Hepatocyte (in vitro differentiated cells): ENCODE measurements at places on chromosomes 7 and 10. TPM values are rescaled to one million over a fixed set of nuclear protein-coding genes. Genes with fewer than 3 reads are reported as not detected.
A peak's percentile ranks its signal among the peaks of the same experiment; 100 is the strongest.

SAMD8 gene
- total RNA-seq: 26.8 and 29.2 TPM in 2 replicates

STX1A gene
- total RNA-seq: 22.8 and 23.7 TPM in 2 replicates

NRG3 gene
- 0.57 and 0.72 TPM in 2 replicates for total RNA-seq

PRKAR1B gene
- 16.6 and 23.4 TPM in 2 replicates for total RNA-seq

CFAP70 gene
- 1.8 and 3.9 TPM in 2 replicates for total RNA-seq

HMX3 gene
- not detected in 2 replicates for total RNA-seq

DNA sequence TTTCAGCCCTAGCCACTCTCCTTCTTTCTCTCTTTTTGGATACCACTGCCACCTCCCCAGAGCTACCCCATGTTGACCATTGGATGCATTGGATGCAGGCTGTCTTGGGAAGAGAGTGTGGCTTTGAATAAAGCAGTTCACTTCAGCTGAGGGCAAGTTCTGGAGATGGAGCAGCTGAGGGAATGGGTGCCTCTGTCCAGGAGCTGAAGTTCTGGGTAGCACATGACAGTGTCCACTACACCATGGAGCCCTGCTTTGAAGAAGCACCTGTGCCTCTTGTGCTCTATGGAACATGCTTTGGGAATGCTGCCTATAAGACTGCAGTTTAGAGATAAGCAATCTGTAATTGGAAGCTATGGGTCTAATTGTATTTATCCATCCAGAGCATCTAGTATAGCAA lies 1028.7 kb downstream of the TYW1 start:
- H3K36me3 ChIP-seq: no peaks in the 10 kb centered on the region
- H3K27ac ChIP-seq: no peak overlapping the region
- H3K27me3 ChIP-seq: no peaks in the 10 kb centered on the region
- no peak overlapping the region for H3K4me3 ChIP-seq
- no peak for DNase-seq
- H3K4me1 ChIP-seq: no peaks in the 10 kb centered on the region

GRCh38 chr10:92830478-92831389 lies 17.6 kb upstream of the EXOC6 start:
- H3K36me3 ChIP-seq: no peaks in the 10 kb centered on the region
- H3K4me1 ChIP-seq: no peaks in the 10 kb centered on the region
- no peak for DNase-seq

DNA sequence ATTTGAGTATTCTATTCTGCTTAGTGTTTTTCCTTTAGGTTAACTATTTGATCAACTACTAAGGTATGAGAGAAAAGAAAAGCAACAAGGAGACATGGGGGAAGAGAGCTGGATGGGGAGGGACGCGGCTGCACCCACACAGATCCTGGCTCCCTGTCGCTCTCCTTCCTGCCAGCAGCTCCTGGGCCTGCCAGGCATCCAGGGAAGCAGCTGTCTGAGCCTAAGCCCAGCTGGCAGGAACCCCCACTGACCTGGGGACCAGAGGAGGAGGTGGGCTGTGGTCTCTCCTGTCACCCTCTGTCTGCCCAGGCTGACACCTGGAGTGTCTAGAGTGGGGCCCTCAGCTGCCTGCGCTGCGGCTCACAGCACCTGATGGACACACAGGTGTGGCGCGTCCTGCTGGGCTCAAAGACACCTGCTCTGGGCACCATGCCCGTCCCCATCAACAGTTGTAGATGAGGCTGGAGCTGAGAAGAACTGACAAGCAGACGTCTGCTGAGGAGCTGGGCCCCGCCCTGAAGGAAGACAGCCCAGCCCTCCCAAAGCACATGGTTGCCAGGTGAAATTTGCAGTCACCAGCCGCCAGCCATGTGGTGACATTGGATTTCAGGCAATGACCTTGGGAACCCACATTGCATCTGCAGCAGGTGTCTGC lies 207.9 kb downstream of the PLXNA4 start:
- H3K4me1 ChIP-seq: no peaks in the 10 kb centered on the region
- H3K36me3 ChIP-seq: no peaks in the 10 kb centered on the region
- DNase-seq: no peak
- H3K27ac ChIP-seq: no peak overlapping the region
- H3K4me3 ChIP-seq: no peak overlapping the region

- H3K4me1 ChIP-seq: no peaks in the 10 kb centered on the region
- no peak overlapping the region for H3K4me3 ChIP-seq
- no peak overlapping the region for H3K27ac ChIP-seq
- no peaks in the 10 kb centered on the region for H3K36me3 ChIP-seq
Measured at GRCh38 chr10:130655313-130656186, 519.4 kb downstream of the GLRX3 start.

- no peaks in the 10 kb centered on the region for H3K36me3 ChIP-seq
- no peaks in the 10 kb centered on the region for H3K27me3 ChIP-seq
- no peak for DNase-seq
- H3K27ac ChIP-seq: no peak overlapping the region
- no peak overlapping the region for H3K4me3 ChIP-seq
- H3K4me1 ChIP-seq: no peaks in the 10 kb centered on the region
Measured at GRCh38 chr10:15037691-15038090, 6.1 kb upstream of the OLAH start.

DNA sequence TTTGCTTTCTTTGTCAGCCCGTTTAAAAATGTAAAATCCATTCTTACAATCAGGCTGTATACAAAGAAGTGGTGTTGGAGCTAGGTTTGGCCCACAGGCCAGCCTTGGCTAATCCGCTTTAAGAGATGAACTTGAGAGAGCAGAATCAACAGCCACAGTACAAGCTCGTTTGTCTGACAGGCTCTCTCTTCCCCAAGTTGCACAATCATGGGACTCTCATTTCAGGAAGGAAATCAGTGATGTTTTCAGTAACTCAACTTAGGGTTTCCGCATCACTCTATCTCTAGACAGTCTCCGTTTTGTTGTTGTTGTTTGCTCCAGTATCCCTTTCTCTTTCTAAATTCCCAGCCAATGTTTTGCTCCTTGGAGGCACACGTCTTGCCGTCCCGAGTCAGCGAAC lies 582.0 kb upstream of the MKI67 start:
- H3K36me3 ChIP-seq: no peaks in the 10 kb centered on the region
- H3K4me3 ChIP-seq: no peak overlapping the region
- H3K4me1 ChIP-seq: no peaks in the 10 kb centered on the region
- no peak for DNase-seq
- no peaks in the 10 kb centered on the region for H3K27me3 ChIP-seq

DNA sequence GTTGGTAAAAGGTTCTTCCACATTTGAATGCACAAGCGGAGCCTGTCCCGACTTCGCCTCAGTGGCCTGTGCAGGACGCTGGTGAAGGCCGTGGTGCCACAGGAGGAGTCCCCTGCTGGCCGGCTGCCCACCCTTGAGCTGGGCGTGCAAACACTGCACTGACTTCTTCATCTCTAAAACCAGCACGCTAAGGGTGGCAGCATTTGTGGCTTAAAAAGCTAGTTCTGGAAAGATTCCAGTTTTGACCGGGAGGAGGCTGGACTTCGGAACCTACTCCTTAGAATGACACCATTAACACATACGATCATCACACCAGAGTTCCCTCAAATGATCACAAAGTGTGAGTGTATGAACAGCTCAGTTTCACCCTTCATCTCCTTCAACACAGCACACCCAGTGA lies 102.4 kb downstream of the SMURF1 start:
- DNase-seq: peak; percentile 32
- peak overlapping the region; percentile 80 for H3K27ac ChIP-seq
- no peaks in the 10 kb centered on the region for H3K27me3 ChIP-seq
- no peak overlapping the region for H3K4me3 ChIP-seq
- peaks cover 3% of the 10 kb centered on the region for H3K4me1 ChIP-seq

GRCh38 chr10:104076743-104077160 lies 8.9 kb downstream of the COL17A1 start:
- no peaks in the 10 kb centered on the region for H3K4me1 ChIP-seq
- DNase-seq: peak; percentile 22
- H3K27me3 ChIP-seq: peaks cover 5% of the 10 kb centered on the region

DNA sequence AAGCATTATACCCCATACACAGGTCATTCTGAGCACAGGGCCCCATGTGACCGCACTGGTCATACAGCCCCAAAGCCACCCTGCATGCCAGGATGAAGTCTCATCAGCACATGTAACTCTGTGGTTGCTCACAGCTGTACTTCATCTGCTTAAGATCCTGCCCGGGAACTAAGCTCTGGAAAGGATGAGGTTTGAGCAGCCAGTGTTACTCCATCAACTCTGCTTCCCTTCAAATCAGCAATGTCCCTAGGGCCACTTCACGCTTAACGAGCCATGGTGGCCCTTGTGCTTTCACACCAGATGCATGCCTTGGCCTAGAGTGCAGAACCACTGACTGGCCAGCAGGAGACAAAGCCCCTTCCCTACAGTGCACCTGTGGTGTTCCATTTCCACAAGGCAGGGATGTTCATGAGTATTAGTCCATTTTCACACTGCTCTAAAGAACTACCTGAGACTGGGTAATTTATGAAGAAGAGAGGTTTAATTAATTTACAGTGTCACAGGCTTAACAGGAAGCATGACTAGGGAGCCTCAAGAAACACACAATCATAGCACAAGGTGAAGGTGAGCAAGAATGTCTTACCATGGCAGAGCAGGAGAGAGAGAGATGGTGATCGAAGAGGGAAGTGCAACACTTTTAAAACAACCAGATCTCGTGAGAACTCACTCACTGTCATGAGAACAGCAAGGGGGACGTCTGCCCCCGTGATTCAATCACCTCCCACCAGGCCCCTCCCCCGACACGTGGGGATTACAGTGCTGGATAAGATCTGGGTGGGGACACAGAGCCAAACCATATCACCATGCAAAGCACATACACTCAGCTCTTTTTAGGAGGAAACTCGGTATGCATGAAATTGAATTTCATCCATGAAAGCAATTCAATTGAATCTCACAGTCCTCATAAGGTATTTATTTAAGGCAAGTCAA lies 149.0 kb upstream of the CDCA7L start:
- no peaks in the 10 kb centered on the region for H3K36me3 ChIP-seq
- no peak overlapping the region for H3K27ac ChIP-seq
- H3K4me1 ChIP-seq: no peaks in the 10 kb centered on the region
- no peak overlapping the region for H3K4me3 ChIP-seq
- no peaks in the 10 kb centered on the region for H3K27me3 ChIP-seq

DNA sequence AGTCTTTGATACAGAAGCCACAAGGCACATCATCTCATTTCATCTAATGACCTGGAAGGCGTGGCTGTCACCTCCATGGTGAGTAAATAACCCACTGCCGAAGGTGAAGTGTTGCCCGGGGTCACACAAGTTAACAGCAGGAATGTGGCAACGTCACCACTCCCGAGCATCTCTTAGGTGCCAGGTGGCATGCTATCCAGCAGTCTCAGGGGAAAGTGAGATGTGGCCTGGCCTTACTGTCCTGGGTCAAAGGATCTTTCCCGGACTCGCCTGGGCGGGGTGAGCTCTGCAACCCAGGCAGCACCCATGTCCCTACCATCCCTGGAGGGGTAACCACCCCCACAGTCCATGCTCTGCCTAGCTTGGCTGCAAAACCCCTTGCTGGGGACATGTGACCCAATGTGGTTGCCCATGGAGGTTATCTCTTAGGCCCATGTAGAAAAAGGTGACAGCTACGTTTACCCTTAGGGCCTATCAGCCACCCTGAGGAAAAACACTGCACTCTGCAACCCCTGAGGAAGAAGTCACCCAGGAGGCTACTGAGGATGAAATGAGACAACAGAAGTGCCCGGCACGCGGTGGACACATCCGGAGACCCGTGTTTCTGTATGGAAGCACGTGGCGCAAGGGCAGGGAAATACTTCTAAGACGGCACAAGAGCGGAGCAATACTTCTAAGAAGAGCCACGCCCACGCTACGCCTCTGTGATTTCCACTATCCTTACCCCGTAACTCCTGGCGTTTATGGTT lies 52.0 kb downstream of the BAIAP2L1 start:
- peaks cover 8% of the 10 kb centered on the region for H3K4me1 ChIP-seq
- no peaks in the 10 kb centered on the region for H3K36me3 ChIP-seq
- no peak overlapping the region for H3K4me3 ChIP-seq
- no peaks in the 10 kb centered on the region for H3K27me3 ChIP-seq
- DNase-seq: no peak

DNA sequence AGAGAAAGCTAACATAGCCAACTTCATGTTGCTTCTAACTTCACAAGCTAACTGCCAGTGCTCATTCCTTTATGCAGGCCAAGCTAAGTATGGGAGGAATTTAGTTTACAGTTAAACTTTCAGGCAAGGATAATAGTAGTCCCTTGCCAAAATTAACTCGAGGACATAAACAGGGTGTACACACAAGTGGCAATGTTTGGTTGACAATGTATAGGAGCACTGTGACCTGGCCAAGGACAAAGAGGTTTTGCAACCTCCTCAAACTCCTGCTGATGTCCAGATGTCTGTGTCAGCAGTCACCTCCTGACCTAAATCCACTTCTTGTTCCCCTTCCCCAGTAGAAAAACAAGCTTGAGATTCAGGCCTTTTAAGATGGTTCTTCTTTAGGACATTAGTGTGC lies 494.6 kb upstream of the KLF6 start:
- no peaks in the 10 kb centered on the region for H3K36me3 ChIP-seq
- H3K27ac ChIP-seq: no peak overlapping the region
- H3K27me3 ChIP-seq: no peaks in the 10 kb centered on the region
- no peak for DNase-seq
- H3K4me1 ChIP-seq: peaks cover 23% of the 10 kb centered on the region

DNA sequence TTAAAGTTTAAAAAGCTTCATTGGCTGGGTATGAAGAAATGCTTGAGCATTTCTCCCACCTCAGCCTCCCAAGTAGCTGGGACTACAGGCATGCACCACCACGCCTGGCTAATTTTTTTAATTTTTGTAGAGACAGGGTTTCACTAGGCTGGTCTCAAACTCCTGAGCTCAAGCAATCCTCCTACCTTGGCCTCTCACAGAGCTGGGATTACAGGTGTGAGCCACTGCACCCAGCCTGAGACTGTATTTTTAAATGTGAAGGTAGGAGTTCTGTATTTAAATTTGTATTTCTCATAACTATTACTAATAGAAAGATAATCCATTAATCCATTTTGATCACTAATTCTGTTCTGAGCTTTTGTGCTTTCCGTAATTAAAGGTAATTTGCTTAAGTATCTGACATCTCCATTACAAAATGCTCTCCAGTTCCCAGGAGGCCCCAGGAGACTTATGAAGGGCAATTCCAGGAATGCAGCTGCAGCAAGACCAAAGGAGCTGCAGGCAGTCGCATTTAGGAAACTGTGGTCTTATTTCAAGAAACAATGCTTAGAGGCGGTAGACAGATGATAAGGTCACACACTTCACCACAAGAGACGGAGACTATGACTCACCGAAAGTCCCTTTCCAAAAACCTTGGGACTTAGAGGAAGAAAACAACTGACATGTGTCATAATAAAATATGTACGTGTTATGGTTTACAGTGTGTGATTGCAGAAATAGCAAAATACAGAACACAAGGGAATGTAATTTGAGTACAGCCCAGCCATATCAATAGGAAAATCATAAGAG lies 23.3 kb downstream of the YAE1 start:
- H3K4me3 ChIP-seq: no peak overlapping the region
- H3K36me3 ChIP-seq: no peaks in the 10 kb centered on the region
- H3K27me3 ChIP-seq: no peaks in the 10 kb centered on the region
- DNase-seq: peak; percentile 23
- H3K4me1 ChIP-seq: no peaks in the 10 kb centered on the region
- H3K27ac ChIP-seq: no peak overlapping the region

- H3K36me3 ChIP-seq: no peaks in the 10 kb centered on the region
- peaks cover 13% of the 10 kb centered on the region for H3K4me1 ChIP-seq
Measured at GRCh38 chr7:134315679-134316538, 821 bp downstream of the SLC35B4 start.
